D721Med (cell line): ENCODE measurements at places on chromosomes 16 and 17.

DNA sequence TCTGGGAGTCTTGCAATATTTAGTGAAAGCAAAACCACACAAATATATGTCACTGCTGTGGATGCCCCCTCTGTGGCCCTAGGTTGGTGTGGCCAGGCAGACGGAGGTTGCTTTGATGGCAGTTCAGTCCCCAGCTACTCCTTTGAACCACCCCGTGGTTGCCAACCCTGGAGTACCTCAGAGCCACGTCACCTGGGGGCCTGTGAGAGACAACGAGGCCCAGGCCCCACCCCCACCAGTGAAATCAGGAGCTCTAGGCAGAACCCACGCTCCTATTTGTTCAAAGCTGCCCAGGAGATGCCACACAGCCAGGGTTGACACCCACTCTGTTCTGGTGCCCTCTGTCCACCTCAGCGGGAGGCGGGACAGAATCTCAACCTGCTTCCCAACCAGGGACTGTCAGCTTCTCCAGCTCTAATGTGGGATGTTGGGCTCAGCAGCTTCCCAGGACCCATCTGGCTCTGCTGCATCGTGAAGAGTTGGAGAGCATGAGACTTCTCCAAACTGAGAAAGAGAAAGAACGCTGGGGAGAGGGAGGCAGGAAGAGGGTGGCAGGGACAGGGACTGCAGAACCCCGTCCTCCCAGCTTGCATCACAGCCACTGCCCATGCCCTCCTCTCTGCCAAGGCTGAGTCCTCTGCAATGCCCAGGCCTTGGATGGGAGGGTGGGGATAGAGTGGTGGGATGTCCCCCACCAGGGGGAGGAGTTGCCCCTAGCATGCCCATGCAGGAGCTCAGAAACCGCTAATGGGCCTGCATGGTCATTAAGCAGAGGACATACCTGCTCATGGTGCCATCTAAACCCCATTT lies 81.8 kb downstream of the C16orf78 start:
- DNase-seq = no peak

- no peak for DNase-seq
Measured at GRCh38 chr17:64551461-64551860, 44.7 kb downstream of the CEP95 start.

DNA sequence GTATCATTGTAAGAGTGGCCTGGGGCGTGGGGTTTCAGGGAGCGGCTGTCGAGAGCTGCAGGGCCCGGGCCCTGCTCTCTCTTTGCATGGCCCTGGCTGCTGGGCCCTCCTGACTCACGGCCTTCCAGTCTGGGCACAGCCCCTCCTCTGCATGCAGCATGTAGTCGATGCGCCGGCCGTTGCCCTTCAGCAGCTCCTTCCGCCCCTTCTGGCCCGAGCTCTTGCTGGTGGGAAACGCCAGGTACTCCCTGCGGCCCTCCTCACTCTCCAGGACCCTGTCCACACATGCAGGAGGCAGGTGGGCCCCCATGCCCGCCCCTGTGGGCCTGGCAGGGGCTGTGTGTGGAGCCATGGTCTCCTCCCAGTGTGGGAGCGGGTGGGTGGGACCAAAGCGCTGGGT lies 50.7 kb downstream of the PRMT7 start:
- DNase-seq = no peak

DNA sequence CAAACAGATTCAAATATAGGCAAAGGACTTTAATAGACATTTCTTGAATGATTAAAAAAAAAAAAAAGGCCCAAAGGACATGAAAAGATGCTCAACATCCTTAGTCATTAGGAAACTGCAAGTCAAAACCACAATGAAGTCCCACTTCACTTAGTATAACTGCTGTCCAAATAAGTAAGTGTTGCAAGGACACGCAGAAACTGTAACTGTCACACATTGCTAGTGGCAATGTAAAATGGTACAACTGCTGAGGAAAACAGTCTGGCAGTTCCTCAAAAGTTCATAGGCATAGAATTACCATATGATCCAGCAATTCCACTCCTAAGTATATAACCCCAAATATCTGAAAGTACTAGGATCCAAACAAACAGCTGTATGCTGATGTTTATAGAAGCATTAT lies 112.7 kb downstream of the BRIP1 start:
- DNase-seq = no peak

GRCh38 chr17:77451894-77452852 lies 311.4 kb downstream of the SEC14L1 start:
- DNase-seq = peak; percentile 78

DNA sequence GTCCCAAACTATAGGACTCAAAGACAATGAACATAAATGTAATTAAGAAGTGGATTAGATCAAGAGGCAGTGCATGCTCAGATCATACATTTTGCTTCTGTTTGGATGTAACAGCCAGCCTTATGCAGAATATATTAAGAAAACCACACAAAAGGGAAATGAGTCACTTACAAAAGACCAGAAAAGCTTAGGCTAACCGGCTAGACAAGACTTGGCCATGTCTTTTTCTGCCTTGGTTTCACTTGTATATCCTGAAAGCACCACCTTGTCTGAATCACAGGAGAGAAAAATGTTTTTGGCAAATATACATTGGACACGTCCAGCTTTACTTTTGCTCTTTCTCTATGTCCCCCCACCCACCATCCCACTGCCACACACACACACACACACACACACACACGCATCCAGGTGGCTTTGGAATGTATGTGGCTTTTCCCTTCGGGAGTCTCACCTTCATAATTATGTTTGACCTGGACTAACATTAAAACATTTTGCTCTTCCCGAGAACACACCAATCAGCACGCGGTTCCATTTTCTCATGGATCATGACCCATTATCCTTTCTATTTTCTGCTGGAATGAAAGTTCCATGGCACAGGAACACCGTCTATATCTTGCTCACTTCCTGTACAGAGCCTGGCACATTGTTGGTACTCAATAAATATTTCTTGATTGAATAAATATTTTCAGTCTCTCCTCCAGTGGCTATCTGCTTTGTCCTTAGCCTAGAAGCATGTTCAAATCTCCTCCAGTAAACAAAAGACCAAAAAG lies 64.6 kb downstream of the CDK5R1 start:
- no peak for DNase-seq

DNA sequence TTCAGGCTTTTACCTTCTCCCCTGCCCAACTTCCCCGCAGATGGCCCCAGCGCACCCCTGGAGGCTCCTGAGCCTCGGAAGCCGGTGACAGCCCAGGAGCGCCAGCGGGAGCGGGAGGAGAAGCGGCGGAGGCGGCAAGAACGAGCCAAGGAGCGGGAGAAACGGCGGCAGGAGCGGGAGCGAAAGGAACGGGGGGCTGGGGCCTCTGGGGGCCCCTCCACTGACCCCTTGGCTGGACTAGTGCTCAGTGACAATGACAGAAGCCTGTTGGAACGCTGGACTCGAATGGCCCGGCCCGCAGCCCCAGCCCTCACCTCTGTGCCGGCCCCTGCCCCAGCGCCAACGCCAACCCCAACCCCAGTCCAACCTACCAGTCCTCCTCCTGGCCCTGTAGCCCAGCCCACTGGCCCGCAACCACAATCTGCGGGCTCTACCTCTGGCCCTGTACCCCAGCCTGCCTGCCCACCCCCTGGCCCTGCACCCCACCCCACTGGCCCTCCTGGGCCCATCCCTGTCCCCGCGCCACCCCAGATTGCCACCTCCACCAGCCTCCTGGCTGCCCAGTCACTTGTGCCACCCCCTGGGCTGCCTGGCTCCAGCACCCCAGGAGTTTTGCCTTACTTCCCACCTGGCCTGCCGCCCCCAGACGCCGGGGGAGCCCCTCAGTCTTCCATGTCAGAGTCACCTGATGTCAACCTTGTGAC lies 3.6 kb downstream of the MAPK7 start:
- no peak for DNase-seq

DNA sequence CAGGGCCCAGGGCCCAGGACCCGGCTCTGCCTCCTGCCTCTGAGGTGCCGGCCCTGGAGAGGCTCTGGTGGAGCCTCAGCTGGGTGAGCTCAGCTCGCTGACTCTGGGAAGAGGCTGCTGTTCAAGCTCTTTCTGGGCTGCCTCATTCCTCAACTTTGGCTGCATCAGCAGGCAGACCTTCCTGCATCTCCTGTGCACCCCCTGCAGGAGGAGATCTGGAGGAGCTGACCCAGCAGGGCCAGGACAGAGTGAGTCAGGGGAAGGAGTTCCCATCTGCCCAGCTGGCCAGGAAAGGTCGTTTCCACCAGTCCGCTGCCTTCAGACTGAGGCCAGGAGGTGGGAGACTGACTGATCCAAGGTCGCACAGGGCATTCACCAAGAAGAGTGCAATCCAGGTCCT lies 10.7 kb downstream of the CRHR1 start:
- no peak for DNase-seq

DNA sequence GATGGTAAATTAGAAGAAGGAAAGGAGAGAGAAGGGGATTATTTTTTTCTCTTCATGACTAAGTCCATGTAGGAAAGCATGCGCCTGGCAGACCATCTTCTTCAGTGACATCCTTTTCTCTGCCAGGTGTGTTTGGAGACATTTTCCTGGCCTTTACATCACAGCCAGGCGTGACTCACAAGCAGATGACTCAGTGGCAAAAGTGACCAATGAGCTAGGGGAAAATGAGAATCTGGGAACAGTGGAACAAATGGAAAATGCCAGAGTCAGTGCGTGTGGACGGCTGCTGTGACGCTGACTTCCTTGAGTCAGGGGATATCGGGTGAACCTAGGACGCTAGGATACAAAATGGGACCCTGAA lies 9.4 kb downstream of the KIAA0513 start:
- no peak for DNase-seq

GRCh38 chr16:47851146-47851545 lies 304.6 kb downstream of the ABCC12 start:
- no peak for DNase-seq

GRCh38 chr17:72115781-72116525 lies 4.9 kb upstream of the SOX9 start:
- DNase-seq = no peak

DNA sequence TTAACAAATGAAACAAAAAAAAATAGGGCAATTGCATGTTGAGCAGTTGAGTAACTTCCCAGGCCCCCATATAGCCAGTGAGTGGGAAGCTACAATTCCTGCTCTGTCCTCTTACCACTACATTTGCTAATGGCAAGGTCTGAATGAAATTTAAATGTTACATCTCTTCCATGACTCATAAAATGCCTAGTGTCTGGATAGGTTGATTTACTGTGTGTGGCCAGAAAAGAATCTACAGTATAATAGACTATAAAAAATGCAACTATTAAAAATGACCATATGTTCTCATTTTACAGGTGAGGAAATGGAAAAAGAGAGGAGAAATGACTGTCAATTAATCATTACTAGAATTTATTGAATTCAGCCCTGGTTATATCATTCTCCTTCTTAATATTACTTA lies 1199.3 kb downstream of the CDH11 start:
- DNase-seq = no peak

GRCh38 chr17:81984773-81985410 lies 7.5 kb downstream of the ASPSCR1 start:
- no peak for DNase-seq

DNA sequence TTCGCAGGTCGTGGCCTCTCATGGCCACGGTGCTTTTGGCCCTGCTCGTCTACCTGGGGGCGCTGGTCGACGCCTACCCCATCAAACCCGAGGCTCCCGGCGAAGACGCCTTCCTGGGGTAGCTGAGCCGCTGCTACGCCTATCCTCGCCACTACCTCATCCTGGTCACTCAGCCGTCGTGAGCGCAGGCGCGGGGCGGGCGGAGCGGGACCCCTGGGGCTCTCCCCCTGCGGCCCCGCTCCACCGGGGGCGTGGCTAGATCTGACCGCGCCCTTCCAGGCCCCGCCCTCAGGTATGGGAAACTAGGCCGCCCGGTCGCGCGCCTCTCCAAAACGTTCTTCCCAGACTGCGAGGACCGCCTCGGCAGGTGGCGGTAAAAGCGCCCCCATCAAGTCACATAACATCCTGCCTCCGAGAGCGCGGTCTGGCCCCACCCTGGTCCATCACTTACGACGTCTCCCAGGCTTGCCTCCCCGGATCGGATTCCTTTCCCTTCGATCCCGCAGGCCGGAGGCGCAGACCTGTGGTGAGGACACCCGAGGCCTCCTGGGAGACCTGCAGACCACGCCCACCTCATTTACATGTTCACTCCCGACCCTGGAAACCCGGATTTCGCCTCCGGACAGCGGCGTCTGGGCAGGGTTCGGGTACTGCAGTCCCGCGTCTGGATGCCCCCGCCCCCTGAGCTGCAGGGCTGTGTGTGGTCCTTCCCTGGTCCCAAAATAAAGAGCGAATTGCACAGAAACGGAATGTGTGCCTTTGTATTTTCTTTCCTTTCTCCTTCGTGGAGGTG lies 91.5 kb upstream of the TMEM97 start:
- no peak for DNase-seq

GRCh38 chr17:76997981-76998531 lies 129.9 kb downstream of the MGAT5B start:
- no peak for DNase-seq

DNA sequence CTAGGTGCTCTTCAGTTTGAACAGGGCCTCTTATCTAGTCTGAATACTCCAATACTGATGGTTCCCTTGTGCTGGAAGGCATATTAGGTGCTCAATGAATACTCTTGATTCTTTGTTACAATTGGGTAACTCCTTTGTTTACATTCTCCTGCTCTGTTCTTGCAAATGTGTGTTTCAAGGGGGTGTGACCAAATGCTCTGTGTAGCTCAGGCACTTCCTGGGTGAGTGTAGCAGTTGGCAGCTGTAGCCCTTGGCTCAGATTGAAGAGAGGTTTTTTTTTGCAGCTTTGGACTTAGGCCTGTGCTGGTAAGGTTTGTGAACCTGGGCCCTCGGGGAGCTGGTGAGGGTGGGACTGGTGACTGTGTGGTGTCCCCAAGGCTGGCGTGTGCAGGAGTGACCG lies 20.2 kb downstream of the TBCD start:
- DNase-seq = no peak

DNA sequence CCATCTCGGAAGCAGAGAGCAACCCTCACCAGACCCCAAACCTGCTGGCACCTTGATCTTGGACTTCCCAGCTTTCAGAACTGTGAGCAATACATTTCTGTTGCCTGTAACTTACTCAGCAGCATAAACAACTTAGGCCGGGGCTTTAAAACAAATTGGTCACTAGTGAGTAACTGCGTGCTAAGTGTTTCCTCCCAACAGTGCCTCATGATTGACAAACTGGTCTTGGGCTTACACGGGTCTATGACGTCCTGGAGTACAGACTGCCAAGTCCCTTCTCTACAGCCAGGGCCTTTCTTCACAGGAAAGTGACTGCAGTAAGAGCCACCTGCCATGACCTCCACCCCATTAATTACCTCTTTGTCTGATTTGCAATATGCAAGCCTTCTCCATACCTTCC lies 136.7 kb downstream of the XYLT1 start:
- no peak for DNase-seq

- DNase-seq = no peak
Measured at GRCh38 chr17:50079334-50080095, 15.6 kb upstream of the PDK2 start.

GRCh38 chr17:48059125-48059668 lies 11.0 kb downstream of the NFE2L1 start:
- DNase-seq = no peak

GRCh38 chr17:41446806-41447205 lies 6.0 kb upstream of the KRT38 start:
- DNase-seq = no peak

- no peak for DNase-seq
Measured at GRCh38 chr17:82534401-82534812, 14.9 kb downstream of the FOXK2 start.

GRCh38 chr17:59151591-59151990 lies 3.4 kb downstream of the SKA2 start:
- no peak for DNase-seq
